ENCODE measurements at places on chromosomes 12 and 14.

- no peak for DNase-seq
Observed at GRCh38 chr12:30188602-30189326, 405.0 kb upstream of the TMTC1 start.

- DNase-seq: no peak
Observed at GRCh38 chr12:112226768-112227167, 101.4 kb downstream of the TRAFD1 start.

- no peak for DNase-seq
Observed at GRCh38 chr14:104253223-104253822, 114.9 kb downstream of the KIF26A start.

- no peak for DNase-seq
Observed at GRCh38 chr14:95119336-95119735, 38.0 kb downstream of the DICER1 start.

DNA sequence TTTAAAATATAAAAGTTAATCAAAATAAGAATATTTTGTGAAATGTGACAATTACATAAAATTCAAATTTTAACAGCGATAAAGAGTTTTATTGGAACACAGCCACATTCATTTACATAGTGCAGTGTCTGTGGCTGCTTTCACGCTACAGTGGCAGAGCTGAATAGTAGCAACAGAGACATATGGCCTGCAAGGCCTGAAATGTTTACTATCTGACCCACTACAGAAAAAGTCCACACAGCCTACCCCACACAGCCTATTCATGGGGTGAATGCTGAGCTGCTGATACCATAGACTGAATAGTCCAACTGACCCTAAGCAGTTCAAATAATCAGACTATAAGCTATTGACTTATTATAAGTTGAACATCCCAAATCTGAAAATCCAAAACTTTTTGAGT, 13.2 kb downstream of the GNS start:
- no peak for DNase-seq

GRCh38 chr12:124646385-124647230, 79.2 kb upstream of the NCOR2 start:
- DNase-seq: peak; percentile 72

DNA sequence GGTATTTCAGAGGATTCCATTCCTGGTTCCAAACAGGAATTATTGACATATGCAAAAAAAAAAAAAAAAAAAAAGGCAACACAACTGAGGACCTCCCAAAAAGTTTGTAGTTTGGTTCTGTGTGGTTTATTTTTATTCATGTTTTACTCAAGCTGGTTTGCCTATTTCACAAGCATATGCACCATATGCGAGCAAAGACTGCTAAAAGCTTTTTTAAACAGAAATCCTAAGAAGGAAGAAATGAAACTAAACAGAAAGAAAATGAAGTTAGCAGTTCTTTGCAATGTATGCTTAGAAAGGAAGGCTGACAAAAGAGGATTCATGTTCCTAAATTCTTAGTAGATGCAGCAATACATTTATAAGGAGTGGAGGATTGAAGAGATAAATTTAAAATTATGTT, 487.6 kb upstream of the FLRT2 start:
- DNase-seq: no peak

DNA sequence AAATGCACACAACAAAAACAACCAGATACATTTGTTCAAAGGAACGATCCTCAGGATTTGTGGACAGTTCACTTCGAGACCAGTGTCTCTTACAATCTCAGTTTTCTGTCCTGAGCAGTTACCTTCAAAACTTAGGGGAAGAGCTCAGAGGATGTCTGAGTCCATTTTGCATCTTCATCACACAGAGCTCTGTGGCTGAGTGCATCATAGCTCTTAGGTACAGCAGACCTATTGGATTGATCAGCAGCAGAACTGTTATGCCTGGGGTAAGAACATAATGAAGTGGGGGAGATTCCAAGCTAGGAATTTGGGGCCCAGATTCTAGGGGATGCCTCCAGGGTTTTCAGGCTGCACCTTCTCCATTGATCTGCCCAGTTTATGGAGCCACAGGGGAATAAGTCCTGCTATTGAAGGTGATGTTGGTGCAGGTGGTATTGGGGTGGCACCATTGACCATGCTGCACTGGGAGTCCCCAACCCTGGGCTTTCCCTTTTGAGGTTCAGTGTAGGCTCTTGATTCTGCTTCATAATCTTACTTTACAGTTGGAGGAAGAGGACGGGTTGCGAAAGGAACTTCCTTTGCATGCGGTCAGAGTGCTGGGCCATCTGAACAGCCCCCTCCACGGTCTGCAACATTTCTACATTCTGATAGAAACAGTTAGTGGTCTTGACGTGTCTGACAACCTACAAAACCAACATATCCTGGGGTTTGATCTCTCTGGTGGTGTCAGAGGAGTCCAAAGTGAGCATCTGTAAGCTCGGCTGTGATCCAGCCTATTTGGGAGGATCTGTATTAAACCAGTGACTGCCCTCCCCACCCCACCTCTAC, 112.8 kb downstream of the CHST11 start:
- no peak for DNase-seq

DNA sequence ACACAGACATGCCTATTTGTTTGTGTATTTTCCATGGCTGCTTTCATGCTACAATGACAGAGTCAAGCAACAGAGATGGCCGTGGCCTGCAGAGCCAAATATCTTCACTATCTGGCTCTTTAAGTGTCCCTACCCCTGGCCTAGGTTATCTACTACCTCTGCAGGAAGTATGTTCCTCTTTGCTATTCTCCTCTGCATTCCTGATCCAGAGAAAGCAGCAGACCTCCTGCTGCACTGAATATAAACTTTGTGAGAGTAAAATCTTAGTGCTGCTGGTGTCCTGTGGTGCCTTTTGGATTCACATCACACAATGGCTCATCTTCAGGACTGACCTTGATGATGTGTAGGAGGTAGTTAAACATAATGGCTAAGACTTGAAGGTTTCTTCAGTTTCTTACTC, 233.4 kb downstream of the IPO8 start:
- DNase-seq: no peak

GRCh38 chr14:102775855-102776760, 1.1 kb upstream of the TRAF3 start:
- DNase-seq: no peak

DNA sequence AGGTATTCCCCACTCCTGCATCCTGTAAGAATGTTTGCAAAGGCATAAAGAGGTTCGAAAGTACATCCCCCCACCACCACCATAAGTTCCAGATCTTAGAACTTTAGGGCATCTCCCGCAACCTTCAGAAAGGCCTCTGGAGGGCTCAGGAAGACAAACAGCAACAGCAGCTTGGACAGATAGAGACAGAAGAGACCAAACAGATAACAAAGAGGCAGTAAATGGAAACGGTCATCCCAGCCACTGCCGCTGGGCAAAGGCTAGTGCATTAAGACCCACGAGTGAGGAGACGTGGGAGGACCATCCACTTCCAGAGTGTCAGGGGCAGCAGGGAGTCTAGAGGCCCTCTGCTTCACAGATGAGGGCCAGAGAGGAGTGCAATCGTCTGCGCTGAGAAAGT, 124.3 kb downstream of the CRACR2A start:
- no peak for DNase-seq

DNA sequence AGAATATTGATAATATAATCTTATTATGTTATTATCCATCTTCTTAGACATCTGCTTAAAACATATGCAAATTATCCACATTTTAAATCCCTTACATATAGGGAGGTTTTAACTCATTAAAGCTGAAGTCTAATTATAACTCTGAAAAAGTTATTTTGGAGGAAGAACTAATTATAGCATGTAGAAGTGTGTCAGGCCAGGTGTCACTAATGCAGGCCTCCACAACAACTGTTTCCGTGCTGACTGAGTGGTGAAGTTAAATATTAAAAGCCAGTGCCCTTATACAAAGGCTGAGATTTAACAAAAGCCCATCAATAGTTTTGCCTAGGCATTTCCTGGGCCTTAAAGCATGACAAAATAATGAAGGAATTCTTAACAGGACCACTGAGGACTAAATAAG, 157.4 kb downstream of the LRRK2 start:
- no peak for DNase-seq

- no peak for DNase-seq
Observed at GRCh38 chr12:116067892-116068291, 209.6 kb downstream of the MED13L start.

All from activated naive CD4-positive, alpha-beta T cell treated with anti-CD3 and anti-CD28 coated beads, Interleukin-2, amount 50 U/mL, for 16 hours (primary cell).